ENCODE measurements at places on chromosomes 11 and 22.

GRCh38 chr22:48722661-48723060 is 1105.0 kb downstream of the BRD1 start:
- no peak for DNase-seq

DNA sequence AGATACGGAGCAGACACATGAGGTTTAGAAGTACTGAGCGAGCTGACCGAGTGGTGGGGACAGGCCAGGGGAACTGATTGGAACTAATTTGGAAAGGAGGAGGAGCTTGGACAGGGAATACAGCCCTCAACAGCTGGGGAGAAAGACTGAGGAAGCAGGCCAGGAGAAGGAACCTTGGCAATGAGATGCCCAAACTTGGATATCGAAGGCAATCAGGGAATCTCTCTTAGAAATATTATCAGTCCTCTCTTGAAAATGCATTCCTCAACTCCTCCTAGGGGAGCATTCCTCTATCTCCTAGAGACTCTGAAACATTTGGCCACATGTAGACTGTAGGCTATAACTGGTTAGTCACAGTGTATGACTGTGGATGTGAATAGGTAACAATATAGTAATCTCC is 284.6 kb downstream of the GUCY1A2 start:
- DNase-seq = no peak

GRCh38 chr11:3134651-3135480 is 30.2 kb downstream of the OSBPL5 start:
- no peak for DNase-seq

DNA sequence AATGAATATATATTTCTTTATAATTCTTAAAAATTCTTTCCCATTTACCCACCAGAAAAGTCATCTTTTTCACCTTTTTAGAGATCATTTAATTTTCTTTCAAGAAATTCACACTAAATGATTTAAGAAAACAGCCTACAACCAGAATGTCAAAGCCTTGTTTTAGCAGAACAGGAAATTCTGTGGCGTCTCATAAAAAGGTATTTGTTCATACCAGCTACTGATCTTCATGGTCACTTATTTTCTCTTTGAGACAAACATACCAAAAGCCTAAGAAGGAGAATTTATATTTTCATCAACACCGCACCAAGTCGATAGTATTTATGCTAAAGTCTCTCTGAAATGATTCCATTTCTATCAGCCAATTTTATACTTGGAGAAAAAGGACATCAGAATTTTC is 105.3 kb downstream of the ETS1 start:
- DNase-seq = no peak

GRCh38 chr11:16960250-16960649 is 54.0 kb downstream of the PLEKHA7 start:
- DNase-seq = no peak

DNA sequence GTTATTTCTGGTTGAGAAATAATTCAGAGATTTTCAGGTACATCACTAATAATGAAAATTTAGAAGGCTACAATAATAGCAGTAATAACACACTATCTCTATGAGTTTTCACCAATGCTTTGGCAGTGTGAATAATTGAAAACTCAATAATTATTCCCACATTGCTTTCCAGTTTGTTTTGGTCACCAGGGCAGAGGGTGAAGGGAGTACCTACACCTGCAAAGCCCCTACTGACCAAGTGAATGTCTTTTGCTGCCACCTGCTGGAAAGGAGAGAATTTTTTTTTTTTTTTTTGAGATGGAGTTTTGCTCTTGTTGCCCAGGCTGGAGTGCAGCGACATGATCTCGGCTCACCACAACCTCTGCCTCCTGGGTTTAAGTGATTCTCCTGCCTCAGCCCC is 3.2 kb downstream of the NELL1 start:
- no peak for DNase-seq

GRCh38 chr11:14022251-14022650 is 59.7 kb downstream of the SPON1 start:
- no peak for DNase-seq

DNA sequence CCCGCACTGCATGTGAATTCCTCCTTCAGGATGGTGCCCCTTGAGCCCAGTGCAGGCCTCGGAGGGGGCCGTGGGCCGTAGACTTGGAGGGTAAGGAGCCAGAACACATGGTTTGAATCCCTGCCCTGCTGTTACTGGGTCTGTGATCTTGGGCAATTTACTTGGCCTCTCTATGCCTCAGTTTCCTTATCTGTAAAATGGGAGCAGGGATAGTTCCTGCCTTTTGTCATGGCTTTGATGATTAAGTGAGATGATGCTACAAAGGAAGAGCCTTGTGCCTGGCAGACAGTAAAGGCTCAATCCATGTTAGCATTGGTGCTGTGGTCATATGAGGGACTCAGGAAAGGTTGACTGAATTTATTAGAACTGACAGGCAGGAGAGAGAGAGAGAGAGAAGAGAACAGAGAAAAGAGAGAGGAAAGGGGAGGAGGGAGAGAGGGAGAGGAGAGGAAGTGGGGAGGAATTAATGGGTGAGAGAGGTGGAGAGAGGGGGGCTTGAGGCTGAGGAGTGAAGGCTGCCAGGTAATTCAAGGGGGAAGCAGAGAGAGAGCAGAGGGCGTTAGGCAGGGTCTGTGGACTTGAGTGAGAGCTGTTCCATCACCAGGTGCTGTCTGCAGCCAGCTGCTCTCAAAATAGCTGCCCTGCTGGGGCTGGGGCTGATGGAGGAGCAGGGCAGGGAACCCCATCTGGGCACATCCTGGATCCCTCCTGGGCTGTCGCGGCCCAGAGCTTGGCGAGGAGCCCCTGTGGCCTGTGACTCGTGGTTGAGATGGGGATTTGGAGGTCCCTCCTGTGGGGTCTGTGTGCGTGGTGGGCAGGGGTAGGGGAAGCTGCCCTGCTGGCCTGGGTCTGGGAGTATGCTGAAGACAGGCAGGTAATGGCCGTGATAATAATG is 44.1 kb downstream of the MCM5 start:
- no peak for DNase-seq

Data from glomerular endothelial cell (primary cell).